ENCODE measurements at places on chromosomes 7 and 10. TPM values are rescaled to one million over a fixed set of nuclear protein-coding genes. Genes with fewer than 3 reads are reported as not detected.

Gene ZNF804B
- total RNA-seq = not detected

Gene TMEM176B
- 24.6 TPM for total RNA-seq

Gene DPP6
- total RNA-seq = 2.0 TPM

- no peak for DNase-seq
Measured at GRCh38 chr7:137626469-137627067, 220.2 kb downstream of the DGKI start.

GRCh38 chr10:32621969-32622368, 176.0 kb downstream of the CCDC7 start:
- DNase-seq = no peak

GRCh38 chr7:127794136-127794535, 142.1 kb downstream of the SND1 start:
- DNase-seq = no peak

GRCh38 chr10:133442191-133442966, 11.4 kb upstream of the SCART1 start:
- DNase-seq = no peak

- no peak for DNase-seq
Measured at GRCh38 chr10:124589491-124590041, 127.9 kb downstream of the LHPP start.

DNA sequence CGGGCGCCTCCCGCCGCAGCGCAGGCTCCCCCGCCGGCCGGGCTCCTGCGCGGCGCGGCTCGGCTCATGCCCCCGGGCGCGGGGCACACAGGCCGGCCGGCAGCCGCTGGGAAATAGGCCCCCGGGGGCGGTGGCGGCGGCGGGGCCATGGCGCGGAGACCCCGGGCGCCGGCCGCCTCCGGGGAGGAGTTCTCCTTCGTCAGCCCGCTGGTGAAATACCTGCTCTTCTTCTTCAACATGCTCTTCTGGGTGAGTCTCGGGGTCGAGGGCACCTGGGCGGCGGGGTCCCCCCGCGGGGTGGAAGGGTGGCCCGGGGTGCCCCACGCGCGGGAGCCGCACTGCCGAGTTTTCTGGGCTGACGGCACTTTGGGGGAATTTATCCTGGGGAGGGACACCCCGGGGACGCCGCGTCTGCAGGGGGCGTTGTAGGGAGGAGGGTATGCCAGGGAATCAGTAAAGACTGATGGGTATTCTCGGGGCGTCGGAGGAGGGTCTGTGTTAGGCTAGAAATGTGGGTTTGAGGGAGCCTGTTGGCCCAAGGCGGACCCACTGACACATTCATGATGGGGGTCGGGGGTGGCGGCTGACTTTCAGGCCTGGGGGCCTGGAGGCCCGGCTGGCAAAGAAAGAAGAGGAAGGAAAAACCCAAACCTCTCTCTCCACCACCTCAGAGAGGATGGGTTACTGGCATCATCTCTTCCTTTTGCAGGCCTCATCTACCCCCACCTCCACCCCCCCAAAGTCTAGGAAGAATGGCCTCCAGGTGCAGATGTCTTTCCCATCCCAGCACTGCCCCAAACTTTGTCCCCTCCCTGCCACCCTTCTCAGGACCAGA, 544 bp downstream of the TSPAN33 start:
- no peak for DNase-seq

DNA sequence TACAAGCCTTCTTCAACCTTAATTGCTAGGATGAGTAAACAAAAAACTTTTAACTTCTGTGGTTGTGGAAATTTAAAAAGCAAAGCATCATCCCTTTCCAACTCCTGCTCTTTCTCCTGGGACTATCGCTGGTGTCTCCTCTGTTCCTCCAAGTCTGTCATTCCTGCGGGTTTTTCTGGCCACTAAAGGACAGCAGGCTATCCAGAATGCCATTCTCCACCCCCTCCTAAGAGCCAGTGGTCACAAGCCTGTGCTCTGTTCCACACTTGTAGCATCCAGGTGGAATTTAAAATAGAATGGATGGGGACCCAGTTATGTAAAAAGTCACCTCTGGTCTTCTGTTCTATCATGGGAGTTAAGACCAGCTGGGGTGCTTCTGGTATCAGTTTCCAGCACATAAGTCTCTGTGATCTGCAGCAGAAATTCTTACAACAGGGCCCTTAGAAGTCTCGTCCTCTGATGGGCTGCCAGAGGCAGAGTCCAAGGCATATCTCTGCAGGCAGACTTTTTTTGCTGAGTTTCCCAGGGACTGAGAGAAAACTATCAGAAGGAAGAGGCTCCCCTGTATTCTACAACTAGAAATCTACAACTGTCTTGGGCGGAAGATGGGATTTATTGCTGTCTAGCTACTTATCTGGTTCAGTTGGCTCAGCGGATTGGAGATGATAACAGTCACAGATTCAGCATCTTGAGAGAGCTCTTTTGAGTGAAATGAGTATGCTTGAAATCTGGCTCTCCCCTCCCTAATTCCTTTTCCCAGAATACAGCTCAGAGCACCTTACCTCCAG, 5.1 kb upstream of the WNT16 start:
- DNase-seq = no peak

DNA sequence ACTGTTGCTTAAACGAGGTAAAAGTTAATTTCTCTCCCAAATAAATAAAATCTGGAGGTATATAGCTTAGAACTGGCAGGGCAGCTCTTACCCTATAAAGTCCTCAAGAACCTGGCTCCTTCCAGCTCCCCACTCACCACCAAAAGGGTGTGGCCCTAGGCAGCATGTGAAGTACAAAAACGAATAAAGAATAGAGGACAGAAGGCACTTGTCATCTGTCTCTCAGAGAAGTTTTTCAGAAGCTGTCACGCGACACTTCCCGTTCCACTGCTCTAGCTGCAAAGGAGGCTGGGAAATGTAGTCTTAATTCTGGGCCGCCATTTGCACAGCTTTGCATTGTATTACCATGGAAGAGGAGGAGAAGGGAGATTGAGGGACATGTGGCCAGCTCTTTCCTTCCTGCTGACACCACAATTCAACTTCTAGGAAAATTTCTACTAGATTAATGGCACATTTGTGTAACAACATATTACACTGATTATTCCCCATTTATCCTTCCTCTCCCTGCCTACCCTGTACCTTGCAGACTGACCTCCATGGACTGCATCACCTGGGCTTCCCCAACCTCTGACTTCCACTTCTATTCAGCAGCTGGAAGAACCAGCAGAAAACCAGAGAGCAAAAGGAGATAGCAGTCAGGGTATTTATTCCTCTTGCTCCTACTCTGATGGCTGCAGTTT, 62.2 kb downstream of the CCDC71L start:
- DNase-seq = peak; percentile 31

GRCh38 chr7:97959046-97959445, 30.9 kb downstream of the OCM2 start:
- DNase-seq = no peak

DNA sequence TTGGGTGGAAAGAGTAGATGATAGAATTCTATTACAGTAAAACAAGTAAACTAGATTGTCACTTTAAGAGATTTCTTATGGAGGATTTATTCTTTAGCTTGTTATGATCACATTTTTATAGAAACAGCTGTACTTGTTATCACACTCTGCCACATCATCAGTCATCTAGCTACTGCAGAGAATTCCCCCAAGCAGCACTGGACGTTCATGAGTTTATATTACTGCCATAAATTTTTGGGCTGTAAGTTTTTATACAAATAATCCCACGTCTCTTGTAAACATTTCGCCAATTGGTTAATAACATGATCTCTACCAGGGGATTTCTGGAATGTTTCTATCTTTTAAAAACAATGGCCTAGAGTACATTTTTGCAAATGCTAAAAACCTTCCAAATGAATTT, 238.8 kb downstream of the POLR1F start:
- DNase-seq = peak; percentile 9

- DNase-seq = no peak
Measured at GRCh38 chr7:68730194-68730593, 868.1 kb upstream of the AUTS2 start.

DNA sequence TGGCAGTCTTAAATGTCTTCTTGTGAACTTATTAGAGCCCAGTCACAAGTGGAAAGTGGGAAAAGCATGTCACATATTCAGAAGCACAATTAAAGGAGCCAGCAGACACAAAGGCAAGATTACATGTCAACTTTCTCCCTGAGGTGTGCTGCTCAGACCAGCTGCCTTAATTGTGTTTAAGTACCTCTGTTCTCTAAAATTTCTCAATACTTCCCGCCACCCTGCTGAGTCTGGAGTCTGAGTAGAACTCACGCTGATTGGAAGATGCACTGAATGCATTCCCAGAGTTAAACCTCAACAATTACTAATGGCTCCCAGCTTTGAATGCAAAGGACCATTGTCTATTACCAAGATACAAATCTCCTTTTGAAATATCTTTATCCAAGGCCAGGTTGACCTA, 166.4 kb upstream of the COBL start:
- no peak for DNase-seq

Gene THNSL1
- 5.6 TPM for total RNA-seq

Gene SUN1
- 246 TPM for total RNA-seq

Gene PCBD1
- total RNA-seq = 15.5 TPM

Gene NUDT13
- 0.59 TPM for total RNA-seq

Gene ZSCAN25
- total RNA-seq = 11.8 TPM

Gene VSTM2A
- 0.20 TPM for total RNA-seq

Gene TET1
- total RNA-seq = 23.6 TPM

Gene UNCX
- total RNA-seq = not detected

DNA sequence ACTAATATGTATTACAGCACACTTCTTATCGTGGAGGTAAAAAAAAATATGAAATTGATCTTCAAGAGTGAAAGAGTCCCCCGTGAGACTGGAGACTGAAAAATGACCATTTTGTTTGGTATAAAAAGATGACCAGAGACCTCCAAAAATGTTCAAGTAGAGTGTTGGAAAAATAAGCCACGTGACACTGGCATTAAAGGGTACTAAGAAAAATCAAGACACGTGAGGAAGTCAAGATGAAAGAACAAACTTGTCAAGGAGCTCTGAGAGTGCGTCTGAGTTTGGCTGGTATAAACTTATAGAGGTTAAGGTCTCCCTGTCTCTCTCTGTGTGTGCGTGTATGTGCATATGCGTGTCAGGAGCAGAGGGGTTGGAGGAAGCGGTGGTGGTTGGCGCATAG, 362.7 kb upstream of the COBL start:
- no peak for DNase-seq

DNA sequence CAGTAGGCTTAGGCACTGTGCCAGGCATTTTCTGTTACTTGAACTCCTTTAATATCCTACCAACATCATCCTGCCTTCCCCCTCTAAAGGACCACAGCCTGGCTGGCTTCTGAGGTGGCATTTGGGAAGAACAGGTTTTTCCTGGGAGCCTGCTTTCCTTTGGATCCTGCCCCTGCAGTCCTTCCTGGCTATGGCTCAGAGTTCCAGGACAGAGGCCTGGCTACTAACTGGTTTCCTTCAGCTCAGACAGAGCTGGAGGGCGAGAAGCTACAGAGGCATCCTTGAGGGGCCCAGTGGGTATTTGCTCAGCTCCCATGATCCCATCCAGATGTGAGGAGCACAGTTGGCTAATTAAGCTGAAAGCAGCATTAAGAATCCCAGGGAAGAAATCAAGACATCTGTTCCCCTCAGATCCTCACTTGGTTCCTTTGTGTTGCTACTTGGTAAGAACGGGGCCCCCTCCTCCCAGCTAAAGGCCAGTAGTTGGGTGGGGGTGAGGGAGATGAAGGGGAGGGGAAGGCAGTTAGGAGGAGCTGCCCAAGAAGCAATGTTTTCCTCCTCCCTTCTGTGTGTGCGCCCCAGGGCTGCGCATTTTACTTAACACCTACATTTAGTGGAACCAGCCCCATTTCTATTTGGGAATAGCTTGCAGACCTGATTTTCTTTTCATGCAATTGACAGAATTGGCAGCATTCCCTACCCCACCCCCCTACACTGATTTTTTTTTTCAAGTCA, 142.6 kb upstream of the SORCS3 start:
- DNase-seq = no peak

DNA sequence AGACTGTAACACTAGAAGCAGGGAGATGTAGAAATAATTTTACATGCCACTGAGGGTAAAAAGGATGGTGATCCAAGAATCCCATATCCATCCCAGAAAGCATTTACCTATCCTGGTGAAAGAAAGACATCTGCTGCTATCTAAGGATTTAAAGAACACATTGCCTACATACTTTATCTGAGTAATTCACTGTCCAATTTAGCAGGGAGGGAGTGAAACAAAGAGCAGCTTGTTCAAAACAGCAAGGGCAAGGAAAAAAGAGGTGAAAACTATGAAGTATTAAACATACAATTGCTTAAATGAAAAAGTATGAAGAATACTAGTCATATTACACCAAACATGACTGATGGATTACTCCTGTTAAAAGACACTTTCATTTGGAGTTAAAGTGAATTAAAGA, 206.2 kb downstream of the PPP1R9A start:
- DNase-seq = no peak

- no peak for DNase-seq
Measured at GRCh38 chr10:3689871-3690510, 95.0 kb downstream of the KLF6 start.

Gene UTF1
- not detected for total RNA-seq

GRCh38 chr7:19143881-19144574, 1.2 kb downstream of the FERD3L start:
- DNase-seq = no peak

Gene CUBN
- total RNA-seq = 18.1 TPM

Gene PNLIPRP3
- total RNA-seq = 5.8 TPM

GRCh38 chr10:99531026-99531695, 1.6 kb upstream of the NKX2-3 start:
- DNase-seq = no peak

- no peak for DNase-seq
Measured at GRCh38 chr10:80772596-80772995, 234.9 kb downstream of the SH2D4B start.

DNA sequence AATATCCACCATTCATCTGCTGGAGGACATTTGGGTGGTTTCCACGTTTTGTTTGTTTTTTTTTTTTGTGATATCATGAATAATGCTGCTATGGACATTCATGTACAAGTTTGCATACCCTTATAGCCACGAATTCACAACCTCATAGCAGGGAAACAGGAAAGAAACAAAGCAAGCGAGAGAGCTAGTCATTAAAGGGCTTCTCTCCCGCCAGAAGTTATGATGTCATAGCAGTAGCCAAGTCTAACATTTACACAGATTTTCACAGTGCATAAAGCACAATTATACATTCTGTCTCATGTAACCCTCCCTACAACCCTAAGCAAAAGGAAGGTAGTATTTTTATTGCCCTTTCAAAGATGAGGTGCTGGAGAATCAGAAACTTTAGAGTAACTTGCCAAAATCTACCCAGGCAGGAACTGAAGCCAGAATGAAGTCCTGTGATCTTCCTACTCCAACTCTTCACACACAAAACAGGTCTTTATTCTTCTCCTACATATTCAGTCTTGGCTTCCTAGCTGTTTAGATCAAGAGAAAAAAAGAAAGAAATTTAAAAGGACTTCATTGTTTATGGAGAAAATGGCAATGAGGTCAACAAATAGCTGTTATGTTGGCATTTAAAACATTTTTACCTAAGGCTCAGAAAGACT, 33.9 kb upstream of the GPAM start:
- DNase-seq = no peak

GRCh38 chr7:156662277-156662676, 21.7 kb downstream of the RNF32 start:
- no peak for DNase-seq

DNA sequence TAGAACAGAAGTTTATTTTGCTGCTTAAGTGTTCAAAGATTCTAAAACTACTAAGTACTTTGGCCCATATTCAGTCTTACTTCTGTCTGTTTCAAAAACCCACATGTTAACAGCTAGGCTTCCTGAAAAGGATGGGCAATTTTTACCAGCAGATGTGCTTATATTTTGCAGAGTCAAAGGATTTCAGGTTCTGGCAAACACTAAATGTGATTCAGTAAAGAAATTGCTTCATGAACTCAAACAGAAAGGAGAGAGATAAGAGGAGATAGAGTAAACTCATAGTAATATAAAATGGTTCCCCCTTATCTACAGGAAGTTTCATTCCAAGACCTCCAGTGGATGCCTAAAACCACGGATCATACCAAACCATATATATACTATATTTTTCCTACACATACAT, 248.5 kb downstream of the AGMO start:
- DNase-seq = no peak

Measured in skin of body (tissue), 3 donors.